ENCODE measurements at places on chromosomes 16 and 17.

GRCh38 chr17:77770331-77771105, 188.0 kb upstream of the TNRC6C start:
- DNase-seq: no peak

GRCh38 chr16:74950511-74950910, 34.4 kb downstream of the WDR59 start:
- no peak for DNase-seq

GRCh38 chr16:3022684-3023414, 893 bp downstream of the HCFC1R1 start:
- no peak for DNase-seq

GRCh38 chr17:65166787-65167186, 29.6 kb downstream of the RGS9 start:
- no peak for DNase-seq

- DNase-seq: no peak
Measured at GRCh38 chr16:73864868-73865267, 431.7 kb upstream of the PSMD7 start.

DNA sequence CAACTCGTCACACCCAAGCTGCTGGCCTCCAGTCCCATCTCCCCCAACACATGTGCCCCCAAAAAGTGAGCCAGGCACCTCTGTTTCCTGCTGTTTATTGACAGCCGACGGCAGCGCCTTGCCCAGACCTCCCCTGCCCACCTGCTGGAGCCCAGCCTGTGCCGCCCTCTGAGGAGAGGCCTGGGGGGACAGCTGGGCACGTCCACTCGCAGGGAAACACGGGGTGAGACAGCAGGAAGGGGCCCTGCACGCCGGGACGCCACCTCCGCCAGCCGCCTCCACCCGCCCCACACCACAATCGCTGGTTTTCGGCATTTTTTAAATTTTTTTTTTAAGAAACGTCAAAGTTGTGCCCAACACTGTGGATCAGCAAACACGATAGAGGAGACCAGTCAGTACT, 19.3 kb downstream of the CASKIN1 start:
- DNase-seq: no peak

DNA sequence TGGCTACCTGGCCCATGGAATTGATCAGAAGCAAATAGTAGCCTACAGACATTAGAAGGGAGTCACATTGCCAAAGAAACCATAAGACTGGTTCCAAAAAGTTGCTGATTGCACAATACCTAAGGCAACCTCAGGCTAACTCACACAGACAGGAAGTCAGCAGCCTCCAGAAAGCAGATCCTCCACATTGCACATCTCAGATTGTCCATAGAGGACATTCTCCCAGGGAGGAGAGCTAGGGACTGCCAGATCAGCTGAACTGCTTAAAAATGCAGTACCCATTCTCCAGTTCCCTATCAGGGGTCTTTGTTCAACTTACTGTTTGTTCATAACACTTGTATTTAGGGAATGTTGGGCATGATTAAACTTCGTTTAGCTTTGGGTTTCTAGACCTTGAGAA, 4.2 kb downstream of the CCL3 start:
- DNase-seq: no peak

DNA sequence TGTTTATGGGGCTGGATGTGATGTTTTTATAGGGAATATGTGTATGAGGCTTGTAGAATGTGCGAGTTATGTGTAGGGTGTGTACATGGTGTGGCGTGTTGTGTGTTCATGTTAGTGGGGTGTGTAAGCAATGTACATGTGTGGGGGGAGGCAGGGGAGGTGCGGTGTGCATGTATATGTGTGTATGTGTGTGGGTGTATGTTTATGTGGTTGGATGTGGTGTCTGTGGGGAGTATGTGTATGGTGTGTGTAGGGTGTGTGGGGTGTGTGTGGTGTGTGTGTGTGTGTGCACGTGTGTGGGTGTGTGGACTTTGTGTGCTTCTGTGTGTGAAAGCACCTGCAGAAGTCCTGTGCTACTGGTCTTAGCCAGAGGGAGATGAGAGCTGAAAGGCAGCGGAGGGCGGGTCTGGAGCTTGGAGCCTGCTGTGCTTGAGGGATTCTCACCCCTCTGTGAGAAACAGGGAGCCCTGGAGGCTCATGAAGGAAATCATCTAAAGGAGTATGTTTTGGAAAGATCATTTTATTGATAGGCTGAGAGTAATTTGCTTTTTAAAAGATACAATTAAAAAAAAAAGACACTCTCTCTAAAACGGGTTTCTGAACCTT, 222.7 kb downstream of the HS3ST4 start:
- DNase-seq: no peak

DNA sequence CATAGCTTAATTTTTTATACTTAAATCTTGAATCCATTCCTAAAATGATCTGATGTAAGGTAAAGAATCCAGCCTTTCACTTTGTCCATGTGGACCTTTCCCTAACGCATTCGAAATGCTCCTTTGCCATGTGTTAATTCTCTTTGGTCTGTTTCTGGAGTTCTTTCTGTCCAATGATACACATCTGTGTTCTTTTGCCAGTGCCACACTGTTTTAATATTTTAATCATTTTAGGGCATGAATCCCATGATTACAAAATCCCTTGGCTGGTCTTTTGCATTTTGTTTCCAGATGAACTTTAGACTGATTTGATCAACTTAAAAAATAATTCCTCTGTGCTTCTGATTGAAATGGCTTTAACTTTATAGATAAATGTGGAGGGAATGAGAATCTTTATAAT, 74.1 kb downstream of the NTN1 start:
- no peak for DNase-seq

DNA sequence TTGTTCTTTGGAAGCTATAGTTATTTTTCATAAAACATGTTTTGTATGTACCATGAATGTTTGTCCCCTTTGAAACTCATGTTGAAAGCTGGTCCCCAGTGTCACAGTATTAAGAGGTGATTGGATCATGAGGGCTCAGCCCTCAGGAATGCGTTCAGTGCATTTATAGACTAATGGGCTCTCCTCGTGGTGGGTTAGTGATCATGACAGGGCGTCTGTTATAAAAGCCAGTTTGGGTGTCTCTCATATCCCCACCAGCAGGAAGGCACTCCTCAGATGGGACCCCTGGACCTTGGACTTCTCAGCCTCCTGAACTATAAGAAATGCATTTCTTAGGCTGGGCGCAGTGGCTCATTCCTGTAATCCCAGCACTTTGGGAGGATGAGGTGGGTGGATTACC, 10.4 kb downstream of the BANP start:
- no peak for DNase-seq

DNA sequence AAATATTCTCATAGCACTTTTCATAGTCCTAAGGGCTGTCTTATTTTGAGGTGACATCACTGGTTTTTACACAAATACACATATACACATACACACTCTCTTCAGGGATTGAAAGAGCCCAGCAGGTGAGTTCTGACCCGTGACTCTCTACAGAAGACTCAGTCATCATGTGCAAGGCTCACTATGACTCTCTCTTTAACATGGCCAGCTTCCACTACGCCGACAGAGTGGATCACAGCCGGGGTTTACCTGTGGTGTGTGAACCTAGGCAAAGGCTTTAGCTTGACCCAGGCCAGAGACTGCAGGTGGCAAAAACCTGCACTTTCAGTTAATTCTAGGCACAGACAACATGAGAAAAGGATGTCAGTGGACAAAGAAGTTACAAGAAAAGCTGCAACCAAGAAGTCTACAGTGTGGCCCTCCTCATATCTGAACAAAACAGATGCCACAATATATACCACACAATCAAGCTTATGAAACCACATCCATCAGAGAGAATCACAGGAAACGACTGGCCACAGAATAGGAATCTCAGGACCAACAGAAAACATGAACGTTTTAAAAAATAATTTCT, 56.5 kb downstream of the CYTH1 start:
- no peak for DNase-seq

GRCh38 chr17:35774499-35774898, 13.8 kb downstream of the C17orf50 start:
- DNase-seq: no peak

Measured in central memory CD8-positive, alpha-beta T cell (primary cell).